Endothelial cell of umbilical vein (primary cell): ENCODE measurements at places on chromosomes 6 and 20. TPM values are rescaled to one million over a fixed set of nuclear protein-coding genes. Genes with fewer than 3 reads are reported as not detected.

AGER gene
- 12.0 and 18.5 TPM in 2 replicates for total RNA-seq

TRIM40 gene
- total RNA-seq: not detected in 2 replicates

HLA-DQB2 gene
- total RNA-seq: not detected in 2 replicates

TMEM14C gene
- total RNA-seq: 68.0 and 89.3 TPM in 2 replicates

C6orf58 gene
- not detected in 2 replicates for total RNA-seq

SAMD5 gene
- total RNA-seq: 4.6 and 6.9 TPM in 2 replicates

MCCD1 gene
- not detected in 2 replicates for total RNA-seq

MGME1 gene
- 18.0 and 26.2 TPM in 2 replicates for total RNA-seq

ADGRF4 gene
- total RNA-seq: not detected in 2 replicates

MYH7B gene
- 0.07 TPM in 1 of 2 replicates, not detected in the other for total RNA-seq

OVOL2 gene
- not detected in 2 replicates for total RNA-seq

TULP1 gene
- not detected in 2 replicates for total RNA-seq

COL9A3 gene
- total RNA-seq: 0.60 and 0.76 TPM in 2 replicates

DLL1 gene
- 2.0 and 2.3 TPM in 2 replicates for total RNA-seq

BCLAF1 gene
- 151 and 156 TPM in 2 replicates for total RNA-seq

SIRPD gene
- not detected in 2 replicates for total RNA-seq
